ENCODE measurements at places on chromosomes 6 and 20.

- no peak for DNase-seq
These were observed 1.4 kb upstream of the MICAL1 start for GRCh38 chr6:109456710-109457561.

GRCh38 chr20:1330075-1330830, 1.3 kb upstream of the SDCBP2 start:
- DNase-seq, result no peak

DNA sequence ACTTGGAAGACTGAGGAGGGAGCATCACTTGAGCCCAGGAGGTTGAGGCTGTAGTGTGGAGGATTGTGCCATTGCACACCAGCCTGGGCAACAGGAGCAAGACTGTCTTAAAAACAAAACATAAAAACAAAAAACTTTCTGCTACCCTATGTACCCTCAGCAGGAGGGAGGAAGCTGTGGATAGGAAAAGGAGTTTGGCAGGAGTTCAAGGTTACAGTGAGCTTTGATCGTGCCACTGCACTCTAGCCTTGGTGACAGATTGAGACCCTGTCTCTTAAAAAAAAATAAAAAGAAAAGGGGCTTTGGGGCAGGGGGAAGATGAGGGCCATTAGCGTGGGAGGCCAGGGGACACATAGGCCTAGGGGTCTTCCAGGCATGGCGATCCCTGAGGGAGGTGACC, 135.7 kb downstream of the DHX35 start:
- DNase-seq, result no peak

GRCh38 chr20:16554766-16555543, 18.3 kb downstream of the KIF16B start:
- DNase-seq, result no peak

- DNase-seq, result no peak
These were observed 833.8 kb upstream of the CITED2 start for GRCh38 chr6:140208286-140208685.
